CD4-positive, alpha-beta T cell treated with Interleukin-17A for 4 hours (primary cell): ENCODE measurements at places on chromosomes 6 and 20.

DNA sequence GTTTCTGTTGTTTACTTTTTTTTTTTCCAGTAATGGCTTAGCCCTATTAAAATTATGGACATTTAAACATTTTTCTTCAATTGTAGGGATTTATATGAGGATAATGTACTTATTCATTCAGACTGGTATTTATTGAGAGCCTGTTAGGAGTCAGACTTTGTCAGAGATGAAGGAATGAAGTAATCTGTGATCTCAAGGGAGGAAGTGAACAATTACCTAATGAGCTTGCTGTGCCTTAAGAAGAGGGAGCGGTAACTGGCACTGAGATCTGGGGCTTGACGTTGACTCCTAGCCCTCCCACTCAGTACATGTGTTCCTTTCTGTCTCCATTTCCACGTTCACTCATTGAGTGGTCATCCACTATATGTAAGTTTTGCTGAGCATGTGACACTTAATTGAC is 12.6 kb downstream of the AFDN start:
- no peak for DNase-seq

GRCh38 chr6:101765281-101765680 is 371.8 kb downstream of the GRIK2 start:
- DNase-seq, result no peak

GRCh38 chr6:148435386-148435785 is 92.7 kb downstream of the SASH1 start:
- no peak for DNase-seq

GRCh38 chr6:98920904-98921431 is 26.8 kb downstream of the FBXL4 start:
- no peak for DNase-seq

- DNase-seq, result no peak
Observed at GRCh38 chr20:19913927-19914614, 103.1 kb upstream of the NAA20 start.

DNA sequence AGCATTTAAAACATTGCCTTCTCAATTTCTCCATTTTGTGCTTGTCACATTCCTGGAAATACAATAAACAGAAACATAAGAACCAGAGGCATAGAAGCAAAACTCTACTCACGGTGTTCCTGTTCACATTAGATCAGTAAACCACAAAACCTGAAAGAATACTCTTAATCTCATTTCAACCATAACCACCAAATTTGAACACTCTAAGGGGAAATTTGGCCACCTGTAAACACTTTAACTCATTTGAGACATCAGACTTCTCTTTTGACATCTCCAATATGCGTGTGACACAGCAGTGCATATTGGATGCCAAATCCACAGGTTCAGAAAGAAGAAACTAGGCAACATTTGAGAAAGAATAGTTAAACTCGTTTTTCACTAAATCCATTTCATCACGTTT is 153.8 kb upstream of the IRAK1BP1 start:
- DNase-seq, result no peak

DNA sequence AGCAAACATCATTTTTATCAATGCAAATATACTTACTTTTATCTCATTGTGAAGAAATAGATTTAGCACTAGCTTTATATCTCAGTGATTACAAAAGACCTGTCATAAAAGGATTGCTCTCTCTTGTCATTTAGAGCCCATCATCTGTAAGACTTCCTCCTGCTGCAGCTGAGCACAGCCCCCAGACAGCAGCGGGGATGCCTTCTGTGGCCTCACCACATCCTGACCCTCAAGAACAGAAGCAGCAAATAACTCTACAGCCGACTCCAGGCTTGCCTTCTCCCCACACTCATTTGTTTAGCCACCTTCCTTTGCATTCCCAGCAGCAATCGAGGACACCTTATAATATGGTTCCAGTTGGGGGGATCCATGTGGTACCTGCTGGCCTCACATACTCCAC is 127.0 kb upstream of the EDN1 start:
- peak; percentile 50 for DNase-seq

DNA sequence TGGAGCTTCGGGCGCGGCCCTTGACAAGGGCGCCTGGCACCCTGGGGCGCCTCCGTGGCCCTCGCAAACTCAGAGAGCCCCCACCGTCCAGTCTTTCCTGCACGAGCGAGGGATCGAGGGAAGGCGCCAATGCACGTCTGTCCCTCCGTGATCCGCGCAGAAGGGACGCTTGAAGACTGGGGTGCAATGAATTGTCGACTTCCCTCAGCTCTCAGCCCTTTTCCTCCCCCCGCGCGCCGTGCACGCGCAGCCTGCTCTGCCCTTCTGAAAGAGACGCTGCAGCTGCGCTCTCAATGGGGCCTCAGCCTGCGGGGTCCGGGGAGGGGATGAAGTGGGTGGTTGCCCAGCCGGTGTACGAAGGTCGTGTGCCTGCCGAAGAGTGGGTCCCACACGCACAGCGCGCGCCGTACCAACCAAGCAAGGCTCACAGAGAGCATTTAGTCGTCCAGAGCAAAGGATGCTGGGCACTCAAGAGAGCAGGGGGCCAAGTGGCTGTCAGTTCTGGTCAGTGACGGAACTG is 5.5 kb upstream of the SOX4 start:
- DNase-seq, result peak; percentile 29

GRCh38 chr6:80356000-80356399 is 249.5 kb downstream of the BCKDHB start:
- no peak for DNase-seq

GRCh38 chr20:42857446-42857845 is 332.3 kb downstream of the PTPRT start:
- DNase-seq, result no peak

DNA sequence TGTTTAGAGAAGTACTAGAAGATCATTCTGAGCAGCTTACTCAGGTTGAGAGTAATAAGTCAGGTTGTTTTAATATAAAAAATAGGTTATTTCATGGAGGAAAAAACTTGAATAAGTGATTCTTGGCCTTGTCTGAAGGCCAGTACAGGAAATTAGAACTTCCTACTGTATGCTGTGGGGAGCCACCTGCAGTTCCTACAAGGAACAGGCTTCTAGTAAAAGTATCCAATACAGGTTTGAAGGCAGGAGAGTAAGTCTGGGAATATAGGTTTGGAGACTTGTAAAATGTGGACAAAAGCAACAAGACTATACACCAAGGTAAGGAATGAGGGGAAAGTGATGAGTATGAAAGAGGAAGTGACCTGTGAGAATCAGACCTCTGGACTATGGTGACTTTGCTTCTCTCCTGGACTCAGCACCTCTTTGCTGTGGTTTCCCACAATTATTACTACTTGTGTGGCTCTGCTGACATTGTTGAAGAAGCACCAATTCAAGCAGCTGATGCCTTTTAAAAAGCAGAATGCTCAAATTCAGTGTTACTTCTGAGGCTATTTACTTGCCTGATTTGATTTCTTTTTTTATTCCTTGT is 278.6 kb downstream of the TBC1D7 start:
- no peak for DNase-seq

DNA sequence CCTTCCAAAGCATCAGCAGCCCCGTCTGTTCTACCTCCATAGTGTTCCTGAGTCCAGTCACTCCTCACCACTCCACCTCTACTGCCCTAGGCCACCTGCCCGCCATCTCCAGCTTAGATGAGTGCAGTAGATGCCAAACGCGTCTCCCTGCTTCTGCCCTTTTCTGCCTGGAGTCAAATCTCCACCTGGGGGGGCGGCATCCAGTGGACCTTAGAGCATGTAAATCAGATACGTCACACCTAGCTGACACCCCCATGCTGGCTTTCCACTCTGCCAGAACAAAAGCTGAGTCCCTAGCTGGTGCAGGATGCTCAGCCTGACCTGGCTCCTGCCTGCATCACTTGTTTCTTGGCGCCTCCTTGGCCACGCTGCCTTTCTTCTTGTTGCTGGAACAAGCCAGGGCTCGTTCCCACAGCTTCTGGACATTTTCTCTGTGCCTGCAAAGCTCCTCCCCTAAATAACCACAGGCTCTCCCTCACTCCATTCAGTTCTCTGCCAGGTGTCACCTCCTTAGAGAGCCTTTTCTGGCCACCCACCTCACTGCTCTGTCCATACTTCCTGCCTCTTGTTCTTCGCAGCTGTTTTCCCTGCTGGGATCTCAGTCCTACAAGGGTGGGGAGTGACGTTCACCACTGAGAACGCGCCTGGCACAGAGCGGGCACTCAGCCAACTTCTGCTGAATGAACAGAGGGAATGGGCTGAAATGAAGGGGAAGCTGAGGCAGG is 5.8 kb downstream of the DDR1 start:
- DNase-seq, result no peak

- DNase-seq, result no peak
Observed at GRCh38 chr6:155424181-155424580, 31.5 kb downstream of the NOX3 start.

GRCh38 chr20:20808016-20808415 is 95.6 kb upstream of the RALGAPA2 start:
- no peak for DNase-seq

DNA sequence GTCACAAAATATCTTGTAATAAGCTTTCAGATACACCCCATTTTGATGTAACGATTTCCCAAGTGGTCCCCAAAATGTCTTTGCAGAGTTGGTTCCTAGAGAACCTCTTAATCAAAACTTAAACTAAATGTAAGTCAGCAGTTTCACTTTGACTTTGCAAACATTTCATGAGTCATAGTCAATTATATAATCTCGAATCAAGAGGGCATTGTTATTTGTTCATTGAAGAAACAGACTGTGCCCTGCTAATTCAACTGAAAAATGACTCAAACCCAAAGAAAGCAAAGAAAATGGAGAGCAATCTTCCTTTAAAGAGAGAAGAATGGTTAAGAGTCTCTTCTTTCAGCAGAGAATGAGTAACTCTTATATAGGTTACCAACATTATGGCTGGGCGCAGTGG is 58.3 kb downstream of the IPCEF1 start:
- no peak for DNase-seq

- DNase-seq, result no peak
Observed at GRCh38 chr6:39100358-39100757, 14.6 kb downstream of the SAYSD1 start.

- no peak for DNase-seq
Observed at GRCh38 chr6:56708810-56709597, 66.3 kb upstream of the DST start.
